A549 treated with dexamethasone at 1 μM for 4 hours (cell line): ENCODE measurements at places on chromosomes 1 and 21. TPM values are rescaled to one million over a fixed set of nuclear protein-coding genes. Genes with fewer than 3 reads are reported as not detected.

The TNFRSF8 gene
- 0.08 to 0.13 TPM (median 0.12 TPM) in 5 replicates for total RNA-seq

The LCE1D gene
- not detected in 5 replicates for total RNA-seq

The BEST4 gene
- 0.23 to 0.45 TPM (median 0.36 TPM) in 5 replicates for total RNA-seq

The USH2A gene
- under 0.01 TPM in 1 of 5 replicates, not detected in the others for total RNA-seq
